T-helper 1 cell (primary cell): ENCODE measurements at places on chromosomes 1 and 21.

DNA sequence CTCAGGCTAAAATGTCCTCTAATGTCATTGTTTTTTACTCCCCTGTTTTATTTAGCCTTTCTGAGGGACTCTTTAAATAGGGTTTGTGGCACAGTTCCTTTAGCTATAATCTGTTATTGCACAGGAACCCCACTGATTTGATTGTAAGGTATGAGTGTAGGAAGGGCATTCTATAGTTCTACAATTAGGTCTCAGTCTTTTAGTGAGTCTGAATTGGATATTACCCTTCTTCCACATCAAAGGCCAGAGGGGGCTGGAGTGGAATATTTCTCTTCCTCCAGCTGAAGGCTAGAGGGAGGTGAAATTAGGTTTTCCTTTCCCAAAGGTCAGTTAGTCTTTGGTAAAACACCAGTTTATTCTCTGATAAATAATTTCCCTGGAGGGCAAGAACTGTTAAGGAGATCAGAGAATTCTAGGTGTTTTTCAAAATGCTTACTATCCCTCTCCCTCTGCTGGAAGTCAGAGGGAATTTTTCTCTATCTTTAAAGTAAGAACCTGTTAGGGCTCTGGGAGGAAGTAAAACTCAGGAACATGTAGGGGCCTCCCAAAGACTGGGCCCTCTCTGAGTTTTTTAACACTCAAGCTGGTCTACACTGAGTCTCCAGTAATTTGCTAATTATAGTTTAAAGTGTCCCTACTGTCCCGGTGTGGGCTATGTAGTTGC, 176.3 kb upstream of the ZNHIT6 start:
- no peak for DNase-seq

DNA sequence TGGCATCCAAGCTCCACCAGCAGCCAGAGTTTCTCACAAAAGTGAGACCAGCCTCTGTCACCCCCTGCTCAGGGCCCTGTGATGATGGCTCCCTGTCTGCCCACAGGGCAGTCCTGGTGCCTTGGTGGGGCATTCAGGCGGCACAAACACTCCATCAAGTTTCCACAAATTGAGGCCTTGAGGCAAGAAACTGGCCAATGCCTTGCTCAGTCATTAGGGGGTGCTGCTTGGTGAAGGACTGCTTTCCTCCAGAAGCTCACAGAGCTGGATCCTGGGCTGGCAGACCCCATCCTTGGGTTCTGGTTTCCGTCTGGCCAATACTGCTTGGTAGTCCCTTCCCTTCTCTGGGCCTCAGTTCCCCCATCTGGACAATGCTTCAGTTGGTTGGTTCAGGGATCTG, 12.5 kb upstream of the AHDC1 start:
- DNase-seq = no peak

DNA sequence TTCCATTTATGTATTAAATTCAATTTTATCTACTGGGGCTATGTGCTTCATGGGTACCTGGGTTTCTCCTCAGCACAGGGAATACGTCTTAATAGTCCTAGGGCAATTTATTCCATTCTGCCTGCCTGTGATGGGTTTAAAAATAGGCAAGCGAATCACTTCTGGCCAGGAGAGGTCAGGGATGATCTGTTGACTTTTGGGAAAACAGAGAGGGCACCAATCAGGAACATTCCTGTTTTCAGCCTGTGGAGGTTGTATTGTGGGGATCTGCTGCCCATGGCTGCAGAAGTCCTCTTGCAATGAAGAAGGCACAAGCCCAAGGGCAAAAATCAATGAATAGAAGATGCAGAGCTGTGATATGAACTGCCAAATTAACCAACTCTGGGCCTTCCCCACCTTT, 303.1 kb downstream of the CTH start:
- DNase-seq = no peak

GRCh38 chr1:168759077-168759476, 30.1 kb upstream of the DPT start:
- DNase-seq = no peak

GRCh38 chr1:65066766-65067490, 81.1 kb upstream of the AK4 start:
- DNase-seq = peak; percentile 77

DNA sequence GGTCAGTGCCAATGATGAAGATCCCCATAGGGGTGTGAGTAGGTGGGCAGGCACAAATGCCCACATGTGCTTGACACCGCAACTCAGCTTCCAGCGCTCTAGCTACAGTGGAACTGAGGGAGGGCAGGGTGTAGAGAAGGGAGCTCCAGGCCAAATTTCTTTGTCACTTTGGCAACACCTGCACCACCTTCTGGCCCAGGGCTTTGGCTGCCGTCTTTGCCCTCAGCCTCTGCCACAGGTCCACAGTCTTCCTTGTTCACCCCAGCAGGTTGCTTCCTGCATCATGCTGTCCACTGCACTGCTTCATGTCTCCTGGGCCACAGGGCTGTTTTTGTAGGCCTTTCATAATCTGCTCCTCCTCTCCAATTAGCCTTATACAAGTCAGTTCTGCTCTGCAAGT, 20.4 kb upstream of the FMOD start:
- no peak for DNase-seq

DNA sequence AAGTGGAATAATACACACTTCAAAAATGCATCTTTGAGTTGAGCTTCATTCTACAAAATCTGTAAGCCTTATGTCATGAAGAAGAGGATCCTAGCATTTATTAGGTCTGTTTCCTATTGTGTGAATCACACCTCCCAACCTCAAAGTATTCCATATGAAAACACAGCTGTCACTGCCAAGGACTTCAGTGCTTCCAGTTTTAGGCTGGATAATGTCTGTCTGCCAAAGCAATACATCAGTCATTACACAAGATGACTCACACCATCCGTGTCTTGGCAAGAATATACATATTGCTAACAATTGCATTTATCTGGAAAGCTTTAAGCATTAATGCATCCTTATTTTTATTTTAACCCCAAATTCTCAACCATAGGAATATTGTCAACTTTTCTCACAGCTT, 125.7 kb upstream of the TMPRSS15 start:
- no peak for DNase-seq

- DNase-seq = no peak
Observed at GRCh38 chr1:1554926-1555915, 14.8 kb upstream of the TMEM240 start.

DNA sequence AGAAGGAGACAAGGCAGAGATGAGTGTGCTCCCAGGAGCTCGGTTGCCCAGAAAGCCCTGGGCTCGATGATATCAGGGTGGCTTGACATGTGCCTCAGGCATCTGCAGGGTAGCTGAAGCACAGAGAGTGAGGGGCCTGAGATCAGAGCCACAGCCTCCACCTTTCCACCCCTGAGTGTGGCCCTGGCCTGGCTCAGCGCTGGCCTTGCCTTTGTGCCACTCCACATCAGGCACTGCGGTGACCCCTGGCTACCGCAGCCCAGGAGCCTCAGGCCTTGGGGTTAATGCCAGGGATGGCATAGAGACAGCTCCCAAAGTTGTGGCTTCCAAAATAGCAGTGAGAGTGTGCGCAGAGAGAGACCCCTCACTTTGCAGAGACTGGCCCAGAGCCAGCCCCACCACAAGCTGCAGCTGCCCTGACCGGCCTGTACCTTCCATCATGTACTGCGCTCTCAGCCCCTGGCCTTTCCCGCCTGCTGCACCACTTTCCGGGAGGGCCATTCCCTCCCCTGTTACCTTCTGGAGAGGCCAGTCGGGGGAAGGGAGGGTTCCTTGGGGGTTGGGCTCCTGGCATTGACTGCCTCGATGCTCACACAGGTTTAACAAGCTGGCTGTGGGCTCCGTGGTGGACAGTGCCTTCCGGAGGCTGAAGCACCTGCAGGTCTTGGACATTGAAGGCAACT, 19.5 kb downstream of the PODN start:
- no peak for DNase-seq

DNA sequence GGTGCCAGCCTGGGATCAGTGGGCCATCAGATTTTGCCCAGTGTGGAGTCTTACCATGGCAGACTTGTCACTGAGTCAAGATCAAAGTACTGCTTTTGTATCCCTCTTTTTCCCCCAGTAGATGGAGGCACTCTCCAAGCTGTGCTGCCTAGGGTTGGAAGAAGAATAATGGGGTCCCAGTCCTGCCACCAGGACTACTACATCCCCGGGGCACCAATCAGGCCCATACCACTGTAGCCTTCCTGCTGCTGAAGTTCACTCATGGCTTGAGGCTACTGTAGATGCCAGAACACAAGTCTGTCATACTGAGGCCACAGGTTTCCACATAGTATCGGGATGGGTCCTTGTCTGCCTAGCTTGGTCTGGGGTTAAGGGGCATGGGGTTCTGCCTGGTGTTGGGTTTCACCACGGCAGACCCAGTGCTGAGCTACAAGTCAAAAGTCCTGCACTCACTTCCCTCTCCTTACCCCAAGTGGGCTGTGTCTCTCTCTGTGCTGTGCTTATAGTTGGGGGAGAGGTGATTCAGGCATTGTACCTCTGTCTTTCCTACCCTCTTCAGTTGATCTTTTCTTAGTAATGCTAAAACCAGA, 53.4 kb downstream of the PKN2 start:
- DNase-seq = no peak
